Left lung (tissue), 14 donors: ENCODE measurements at places on chromosomes 5 and 9. TPM values are rescaled to one million over a fixed set of nuclear protein-coding genes. Genes with fewer than 3 reads are reported as not detected.

The BARHL1 gene
- polyA plus RNA-seq = not detected

- DNase-seq = no peak
Measured at GRCh38 chr9:6029604-6030274, 14.3 kb upstream of the RANBP6 start.

DNA sequence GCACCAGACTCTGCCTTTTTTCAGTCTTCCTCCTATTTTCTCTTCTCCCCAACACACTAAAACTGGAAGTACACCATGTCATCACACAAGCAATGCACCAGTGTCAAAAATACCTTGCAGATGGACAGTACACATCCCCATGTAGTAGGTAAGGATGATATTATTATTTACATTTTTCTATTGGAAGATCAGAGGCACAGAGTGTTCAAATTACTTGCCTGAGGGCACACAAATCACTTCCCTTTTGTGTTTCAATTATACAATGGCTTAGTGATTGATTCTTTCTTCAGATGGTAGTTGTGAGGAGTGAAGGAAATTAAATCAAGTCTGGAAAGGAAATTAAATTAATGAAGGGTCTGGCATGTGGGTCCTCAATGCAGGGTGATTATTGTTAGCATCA lies 39.6 kb downstream of the CTSL start:
- no peak for DNase-seq

DNA sequence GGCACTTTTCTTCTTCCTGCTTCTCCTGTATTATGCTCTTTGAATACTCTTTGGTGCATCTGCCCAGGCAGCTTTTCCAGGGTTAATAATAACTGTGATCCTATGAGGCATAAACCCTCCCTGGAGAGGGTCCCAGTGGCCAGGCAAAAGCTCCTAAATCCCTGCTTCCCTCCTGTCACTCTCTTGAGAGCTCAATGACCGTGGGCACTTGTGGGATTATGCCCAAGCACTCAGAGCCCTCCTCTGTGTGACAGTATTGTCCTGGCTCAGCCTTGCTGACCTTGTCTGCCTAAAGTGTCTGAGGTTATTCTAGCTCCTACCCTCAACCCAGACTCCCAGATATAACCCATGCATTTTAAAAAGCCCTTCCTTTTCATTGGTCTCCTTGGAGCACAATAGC lies 51.9 kb downstream of the GALNT10 start:
- DNase-seq = no peak

GRCh38 chr9:102225841-102226441 lies 487.5 kb upstream of the GRIN3A start:
- DNase-seq = no peak

- DNase-seq = no peak
Measured at GRCh38 chr9:83649515-83649914, 26.6 kb downstream of the IDNK start.

The TXNDC8 gene
- polyA plus RNA-seq = not detected

The STPG3 gene
- polyA plus RNA-seq = 1.1 TPM

- no peak for DNase-seq
Measured at GRCh38 chr9:37784291-37784615, 611 bp downstream of the EXOSC3 start.

- DNase-seq = no peak
Measured at GRCh38 chr9:33852216-33852826, 35.4 kb downstream of the UBE2R2 start.

- DNase-seq = no peak
Measured at GRCh38 chr9:104860263-104860662, 67.7 kb downstream of the ABCA1 start.

DNA sequence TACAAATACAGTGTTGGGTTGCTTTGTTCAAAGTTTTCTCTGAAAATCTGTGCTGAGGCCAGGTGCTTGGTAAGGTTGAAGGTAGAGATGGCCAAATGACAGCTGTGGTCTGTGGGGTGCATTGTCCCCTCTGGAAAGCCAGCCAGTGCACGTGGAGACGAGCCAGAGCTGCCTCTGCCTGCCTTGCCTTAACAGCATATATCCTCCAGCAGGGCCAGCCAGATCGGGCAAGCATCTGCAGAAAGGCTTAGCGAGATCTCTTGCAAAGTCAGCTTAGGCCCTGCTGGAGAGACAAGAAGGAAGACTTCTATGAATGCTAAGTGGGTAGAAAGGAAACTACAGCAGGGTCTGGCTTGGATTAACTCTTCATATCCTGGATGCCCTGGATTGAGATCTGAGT lies 49.5 kb downstream of the GRIA1 start:
- DNase-seq = no peak

DNA sequence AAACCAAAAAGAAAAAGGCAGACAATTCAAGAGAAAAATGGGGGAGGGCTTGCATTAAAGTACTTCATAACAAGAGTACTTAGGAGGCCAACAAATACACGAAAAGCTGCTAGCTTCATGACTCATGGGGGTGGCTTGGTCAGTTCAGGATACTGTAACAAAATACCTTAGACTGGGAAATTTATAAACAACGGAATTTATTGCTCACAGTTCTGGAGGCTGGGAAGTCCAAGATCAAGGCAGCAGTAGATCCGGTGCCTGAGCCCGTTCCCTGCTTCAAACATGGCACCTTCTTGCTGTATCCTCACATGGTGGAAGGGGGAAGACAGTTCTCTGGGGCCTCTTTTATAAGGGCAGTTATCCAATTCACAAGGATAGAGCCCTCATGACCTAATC lies 111.4 kb downstream of the C9orf50 start:
- DNase-seq = no peak

The OR1J2 gene
- not detected for polyA plus RNA-seq

GRCh38 chr5:16412556-16412955 lies 53.0 kb downstream of the ZNF622 start:
- DNase-seq = no peak

The SLC12A2 gene
- 83.7 TPM for polyA plus RNA-seq

DNA sequence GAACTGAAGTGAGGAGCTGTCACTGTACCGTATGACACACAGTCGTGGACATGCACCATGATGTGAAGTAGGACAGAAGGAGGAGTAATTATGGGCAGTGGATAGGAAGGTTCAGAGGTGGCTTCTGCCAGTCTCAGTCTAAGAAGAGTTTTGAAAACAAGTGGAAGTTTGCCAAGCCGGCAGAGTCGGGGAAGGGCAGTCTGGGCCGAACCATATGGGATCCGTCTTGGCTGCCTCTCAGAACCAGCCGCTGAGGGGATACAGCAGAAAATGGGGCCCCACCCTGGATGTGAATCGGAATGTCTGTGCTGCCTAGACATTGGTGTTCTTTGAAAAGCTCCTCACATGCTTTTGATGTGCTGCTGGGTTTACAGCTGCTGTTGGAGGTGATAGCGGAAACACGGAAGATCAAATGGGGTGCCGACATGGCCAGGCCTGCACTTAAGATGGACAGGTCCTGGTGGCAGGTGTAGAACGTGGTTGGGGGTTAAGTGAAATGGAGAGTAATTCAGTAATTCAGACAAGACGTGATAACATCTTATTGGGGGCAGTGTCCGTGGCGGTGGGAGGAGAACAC lies 11.2 kb downstream of the SNX18 start:
- no peak for DNase-seq

The SPDL1 gene
- polyA plus RNA-seq = 32.6 TPM

DNA sequence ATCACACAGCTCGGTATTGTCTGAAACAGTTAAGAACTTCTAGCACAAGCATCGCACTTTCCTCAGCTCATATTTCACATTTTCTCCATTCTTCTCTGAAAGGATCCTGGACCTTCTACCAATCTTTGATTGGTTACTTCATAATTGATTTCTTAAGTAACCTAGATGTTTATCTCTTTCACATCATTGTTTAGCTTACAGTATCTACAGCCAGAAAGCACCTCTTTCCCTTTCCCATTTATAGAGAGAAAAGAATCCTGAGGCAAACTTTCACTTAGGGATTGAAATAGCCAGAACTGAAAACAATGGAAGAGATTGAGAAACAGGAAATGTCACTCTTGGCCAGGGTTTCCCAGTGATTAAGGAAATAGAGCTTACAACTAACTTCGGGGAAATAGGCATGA lies 2.5 kb downstream of the IL33 start:
- no peak for DNase-seq

GRCh38 chr5:15137414-15137813 lies 265.8 kb upstream of the ANKH start:
- no peak for DNase-seq

GRCh38 chr5:88815050-88815789 lies 67.8 kb downstream of the MEF2C start:
- no peak for DNase-seq

- no peak for DNase-seq
Measured at GRCh38 chr5:31781772-31782171, 142.8 kb downstream of the PDZD2 start.

The FBXL7 gene
- 29.0 TPM for polyA plus RNA-seq

DNA sequence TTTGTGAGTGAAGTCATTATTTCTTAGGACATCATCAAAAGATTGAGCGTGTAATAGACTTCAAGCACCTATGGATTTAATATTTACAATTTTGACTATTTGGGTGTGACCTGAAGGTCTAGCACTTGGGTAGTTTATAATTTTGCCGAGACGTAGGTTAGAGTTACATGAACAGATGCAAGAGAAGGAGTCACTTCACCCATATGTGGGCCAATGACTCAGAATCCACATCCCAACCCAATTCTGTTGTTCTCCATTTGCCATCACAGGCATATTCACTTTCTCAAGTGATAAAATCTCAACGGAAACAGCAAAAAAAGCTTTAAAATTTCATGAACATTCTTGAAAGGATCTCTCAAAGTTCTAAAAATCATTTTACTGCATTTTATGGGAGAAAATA lies 12.1 kb upstream of the ERAP1 start:
- no peak for DNase-seq

The BSPRY gene
- 7.5 TPM for polyA plus RNA-seq

DNA sequence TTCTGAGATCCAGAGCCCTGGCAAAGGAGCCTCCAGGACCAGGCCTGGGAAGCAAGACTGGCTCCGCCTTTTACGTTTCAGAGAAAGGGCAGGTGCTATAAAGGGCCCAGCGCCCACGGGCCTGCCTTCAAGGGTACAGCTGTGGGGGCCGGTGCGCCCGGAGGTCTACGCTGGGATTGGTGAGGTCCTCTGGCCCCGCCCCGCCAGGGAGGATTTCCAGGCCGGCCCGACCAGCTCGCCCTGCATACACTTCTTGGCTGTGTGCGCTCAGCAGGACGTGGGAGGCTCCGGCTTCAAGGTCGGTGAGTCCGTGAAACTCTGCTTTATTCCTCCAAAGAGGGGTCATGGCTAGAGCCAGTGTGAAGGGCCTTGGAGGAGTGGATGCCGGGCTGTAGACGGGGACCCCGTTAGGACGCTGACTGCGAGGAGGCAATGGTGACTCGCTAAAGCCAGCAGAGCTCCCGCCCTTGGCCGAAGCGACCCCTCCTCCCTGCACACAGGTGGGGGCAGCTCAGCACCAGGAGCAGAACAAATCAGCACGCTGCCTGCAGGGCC lies at the start of gene CKMT2:
TSS of gene CKMT2 (plus strand) at position 243 of the 555 bp plus-strand sequence. CDS start 17,811 bp downstream, outside the sequence.
- peak; percentile 71 for DNase-seq

GRCh38 chr9:74861773-74862474 lies 25.8 kb downstream of the TRPM6 start:
- DNase-seq = no peak

DNA sequence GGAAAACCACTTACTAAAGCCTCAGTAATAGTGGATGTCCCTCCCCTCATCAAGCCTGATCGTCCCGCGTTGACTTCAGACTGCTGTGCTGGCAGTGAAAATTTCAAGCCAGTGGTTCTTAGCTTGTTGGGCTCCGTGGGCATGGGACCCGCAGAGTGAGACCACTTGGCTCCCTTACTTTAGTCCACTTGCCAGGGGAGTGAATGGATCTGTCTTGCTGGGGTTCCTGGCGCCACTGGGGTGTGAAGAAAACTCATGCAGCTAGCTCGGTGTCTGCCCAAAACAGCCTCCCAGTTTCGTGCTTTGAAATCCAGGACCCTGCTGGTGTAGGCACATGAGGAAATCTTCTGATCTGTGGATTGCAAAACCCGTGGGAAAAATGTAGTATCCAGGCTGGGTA lies 480.0 kb upstream of the IZUMO3 start:
- DNase-seq = no peak

DNA sequence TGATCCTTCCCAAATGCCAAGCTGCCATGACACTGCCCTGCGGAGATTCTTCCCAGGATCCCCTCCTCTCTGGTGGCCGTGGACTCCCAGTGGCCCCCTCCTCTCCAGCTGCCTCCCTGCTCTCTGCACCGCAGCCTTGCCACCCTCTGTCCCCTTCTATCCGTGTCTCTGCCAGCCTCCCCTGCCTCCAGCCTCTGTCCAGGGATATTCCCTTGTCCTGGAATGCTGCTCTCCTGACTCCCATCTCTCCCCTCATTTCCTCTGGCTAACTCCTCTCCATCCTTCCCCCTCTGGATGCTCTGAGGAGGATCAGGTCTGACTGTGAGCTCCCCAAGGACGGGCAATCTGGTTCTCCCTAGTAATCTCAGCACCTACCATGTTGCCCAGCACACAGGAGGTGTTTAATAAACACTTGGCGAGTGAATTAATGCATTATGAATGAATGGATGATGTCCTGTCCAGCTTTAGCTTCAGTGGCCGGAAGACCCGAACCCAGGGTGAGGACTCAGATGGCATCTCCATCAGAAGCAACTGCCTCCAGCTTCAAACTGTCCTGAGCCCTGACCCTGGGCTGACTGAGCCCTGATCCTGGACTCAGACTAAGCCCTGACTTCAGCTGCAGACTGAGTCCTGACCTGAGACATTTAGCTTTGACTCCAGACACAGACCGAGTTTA lies 7.5 kb upstream of the CRB2 start:
- DNase-seq = no peak

The HTR4 gene
- polyA plus RNA-seq = 0.45 TPM

The CDX1 gene
- 0.17 TPM for polyA plus RNA-seq

The PPP1R26 gene
- 25.3 TPM for polyA plus RNA-seq

- no peak for DNase-seq
Measured at GRCh38 chr9:116558035-116558434, 129.1 kb upstream of the TRIM32 start.

The ISCA1 gene
- 41.1 TPM for polyA plus RNA-seq

GRCh38 chr5:126732716-126733115 lies 44.2 kb upstream of the LMNB1 start:
- DNase-seq = no peak

DNA sequence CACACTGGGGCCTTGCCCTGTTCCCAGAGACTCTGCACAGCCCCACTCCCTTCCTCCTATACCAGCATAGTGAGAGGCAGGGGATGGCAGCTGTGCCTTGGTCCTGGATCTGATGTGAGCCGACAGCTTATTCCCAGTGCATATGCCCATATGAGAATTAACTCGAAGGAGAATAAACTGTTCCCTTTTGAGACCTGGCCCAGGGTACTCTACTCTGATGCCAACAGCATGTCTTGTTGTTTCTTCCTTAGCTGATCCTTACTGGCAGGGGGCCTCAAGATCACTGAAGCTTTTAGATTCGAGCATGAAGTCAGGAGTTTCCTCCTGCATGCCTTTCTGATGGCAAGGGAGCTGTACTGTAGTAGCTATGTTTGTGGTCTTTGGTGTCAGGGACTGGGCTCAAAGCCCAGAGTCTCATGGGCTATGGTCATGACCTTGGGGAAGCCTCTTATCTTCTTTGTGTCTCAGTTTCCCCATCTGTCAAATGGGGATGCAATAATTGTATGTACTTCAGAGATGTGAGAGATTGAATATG lies 57.1 kb downstream of the DOCK2 start:
- no peak for DNase-seq

- no peak for DNase-seq
Measured at GRCh38 chr5:127830157-127830556, 127.0 kb downstream of the CCDC192 start.

GRCh38 chr5:129245489-129245888 lies 150.9 kb downstream of the ISOC1 start:
- peak; percentile 15 for DNase-seq

GRCh38 chr9:135851748-135852147 lies 55.6 kb downstream of the CAMSAP1 start:
- no peak for DNase-seq

GRCh38 chr5:151459680-151460324 lies 12.4 kb downstream of the SLC36A1 start:
- DNase-seq = no peak

- no peak for DNase-seq
Measured at GRCh38 chr9:127634698-127635097, 22.6 kb downstream of the STXBP1 start.
